ENCODE measurements at places on chromosomes 5 and 9.

DNA sequence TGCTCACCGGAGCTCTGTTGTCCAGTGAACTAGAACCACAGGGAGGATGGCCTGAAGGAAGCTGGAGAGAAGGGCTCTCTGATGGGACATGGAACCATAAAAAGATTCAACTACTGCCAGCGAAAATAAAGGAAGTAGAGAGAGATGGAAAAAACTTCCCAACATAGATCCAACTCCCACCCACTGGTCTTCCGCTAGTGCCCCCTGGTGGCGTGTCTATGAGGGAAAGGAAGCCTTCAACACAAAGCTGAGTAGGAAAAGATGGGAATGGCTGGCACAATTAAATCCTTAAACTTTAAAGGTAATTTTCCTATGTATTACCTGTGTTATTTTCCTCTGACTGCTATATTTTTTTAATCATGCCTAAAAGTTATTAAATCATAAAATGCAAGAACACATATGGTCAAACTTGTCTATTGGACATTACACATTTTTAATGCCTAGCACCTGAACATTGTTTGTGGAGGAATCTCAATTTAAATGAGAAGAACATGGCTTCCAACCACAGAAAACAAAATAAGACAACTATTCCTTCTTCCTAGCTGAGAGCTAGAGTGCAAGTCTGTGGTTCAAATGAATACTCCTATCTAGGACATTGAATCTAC is 51.5 kb downstream of the CEP120 start:
- no peak for DNase-seq

DNA sequence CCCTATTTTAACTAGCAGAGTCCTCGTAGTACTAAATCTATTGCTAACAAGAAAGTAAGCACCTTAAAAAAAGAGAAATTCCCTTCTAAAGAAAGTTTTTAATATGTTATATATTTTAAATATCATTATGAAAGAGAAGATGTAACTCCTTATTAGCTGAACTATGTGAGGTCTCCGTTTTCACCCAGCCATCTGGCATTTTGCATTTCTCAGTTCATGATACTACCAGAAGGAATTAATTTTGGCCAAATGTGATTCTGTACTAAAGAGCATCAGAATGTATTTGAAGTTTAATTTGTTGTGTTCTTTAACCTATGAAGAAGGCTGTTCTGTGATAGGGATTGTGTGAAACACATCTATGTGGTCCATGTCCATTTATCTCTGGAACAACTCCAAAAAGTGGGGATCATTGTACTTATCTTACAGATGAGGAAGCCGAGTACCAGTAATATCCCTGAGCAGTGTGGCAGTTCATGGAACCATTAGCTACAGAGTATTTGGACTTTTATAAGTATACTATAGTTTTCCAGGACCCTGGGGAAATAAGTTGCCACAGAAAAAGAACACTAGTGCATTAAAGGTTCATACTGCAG is 29.8 kb downstream of the TNFAIP8 start:
- DNase-seq = no peak

GRCh38 chr9:34546834-34547827 is 24.3 kb upstream of the ENHO start:
- DNase-seq = peak; percentile 45

GRCh38 chr5:60490597-60491166 is 209.3 kb downstream of the DEPDC1B start:
- DNase-seq = no peak

- DNase-seq = no peak
These were observed 5.0 kb downstream of the RELL2 start for GRCh38 chr5:141641634-141642267.

DNA sequence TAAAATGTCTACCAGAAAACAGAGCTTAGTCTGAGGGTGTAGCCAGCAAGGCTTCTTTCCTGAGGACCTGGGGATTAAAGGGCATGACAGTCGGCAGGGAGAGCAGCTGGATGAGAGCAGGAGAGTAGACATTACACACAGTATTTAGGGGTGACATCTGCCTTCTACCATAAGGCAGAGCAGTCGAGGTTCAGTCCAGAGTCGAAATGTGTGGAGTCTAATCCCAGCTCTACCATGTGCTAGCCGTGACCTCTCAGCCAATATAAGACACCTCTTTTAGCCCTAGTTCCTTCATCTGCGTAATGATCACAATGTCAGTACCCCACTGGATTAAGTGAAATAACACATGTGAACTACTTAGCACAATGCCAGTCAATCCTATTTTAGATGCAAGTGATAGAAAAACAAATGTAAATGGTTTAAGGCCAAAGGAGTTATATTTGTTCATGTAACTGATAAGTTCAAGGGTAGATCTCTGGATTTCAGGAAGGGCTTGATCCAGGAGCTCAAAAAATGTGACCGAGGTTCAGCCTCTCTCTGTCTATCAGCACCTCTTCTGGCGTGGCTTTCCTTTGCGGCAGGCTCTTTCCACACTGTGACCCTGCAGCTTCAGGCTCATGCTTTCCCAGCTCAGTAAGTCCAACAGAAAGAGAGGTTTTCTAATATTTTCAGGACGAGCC is 16.2 kb upstream of the CPLX2 start:
- DNase-seq = no peak

GRCh38 chr9:5554254-5554653 is 43.9 kb downstream of the PDCD1LG2 start:
- DNase-seq = no peak

GRCh38 chr5:42491699-42492098 is 68.5 kb downstream of the GHR start:
- DNase-seq = no peak

DNA sequence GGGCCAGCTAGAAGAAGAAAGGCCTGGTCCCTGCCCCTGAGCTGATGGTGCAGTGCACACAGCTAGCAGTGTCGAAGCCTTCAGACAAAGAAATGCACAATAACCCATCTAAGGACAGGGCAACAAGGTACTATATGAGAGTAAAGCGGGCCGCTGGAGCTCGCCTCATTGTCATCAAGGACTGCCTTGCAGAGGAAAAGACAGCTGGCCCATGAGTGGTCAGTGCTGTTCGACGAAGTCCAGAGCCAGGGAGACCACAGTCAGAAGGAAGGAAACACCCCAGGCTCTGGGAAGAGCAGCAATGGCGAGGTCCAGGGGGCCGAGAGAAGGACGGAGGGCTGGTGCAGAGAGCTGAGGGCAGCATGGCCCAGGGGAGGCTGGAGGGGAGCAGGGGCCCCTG is 17.3 kb downstream of the ATPSCKMT start:
- DNase-seq = no peak

- DNase-seq = no peak
These were observed 4.5 kb upstream of the SET start for GRCh38 chr9:128684325-128685199.
